ENCODE measurements at places on chromosomes 13 and 19. TPM values are rescaled to one million over a fixed set of nuclear protein-coding genes. Genes with fewer than 3 reads are reported as not detected.

- H3K27ac ChIP-seq = no peak overlapping the region
- peaks cover 46% of the 10 kb centered on the region for H3K36me3 ChIP-seq
- peaks cover 6% of the 10 kb centered on the region for H3K27me3 ChIP-seq
- DNase-seq = no peak
- peaks cover 11% of the 10 kb centered on the region for H3K4me1 ChIP-seq
- H3K4me3 ChIP-seq = no peak overlapping the region
Measured at GRCh38 chr19:49887037-49887664, 9.5 kb downstream of the IL4I1 start.

ICAM3 gene
- 2.9 TPM for total RNA-seq

GRCh38 chr13:78022164-78022877 lies 103.7 kb upstream of the EDNRB start:
- H3K27ac ChIP-seq = no peak overlapping the region
- no peaks in the 10 kb centered on the region for H3K36me3 ChIP-seq
- no peaks in the 10 kb centered on the region for H3K27me3 ChIP-seq

DNA sequence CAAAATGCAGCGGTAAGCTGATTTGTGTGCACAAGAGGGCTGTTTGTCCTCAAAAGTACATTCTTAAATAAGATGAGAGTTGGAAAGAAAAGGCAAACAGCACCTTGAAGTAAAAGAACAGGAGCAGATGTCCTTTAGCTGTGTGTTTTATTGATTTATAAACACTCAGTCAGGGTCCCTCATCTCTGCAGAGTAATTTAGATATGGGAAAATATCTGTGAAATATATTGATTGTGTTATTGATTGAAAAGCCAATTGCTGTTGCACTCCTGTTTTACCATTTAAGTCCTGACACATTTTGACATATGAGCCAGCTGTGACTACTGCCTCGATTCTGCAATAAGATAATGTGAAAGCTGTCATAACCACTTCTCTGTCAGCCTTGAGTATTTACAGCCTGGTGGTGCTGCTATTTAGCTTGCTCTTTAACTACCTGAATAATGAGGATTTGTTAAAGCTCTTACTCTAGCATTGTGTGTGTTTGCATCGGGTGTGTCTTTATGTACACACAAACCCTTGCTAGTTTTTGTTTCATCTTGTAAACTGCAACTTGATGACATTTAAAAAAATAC lies 550.1 kb downstream of the DACH1 start:
- no peaks in the 10 kb centered on the region for H3K27me3 ChIP-seq
- no peak for DNase-seq
- H3K4me1 ChIP-seq = no peaks in the 10 kb centered on the region
- no peak overlapping the region for H3K27ac ChIP-seq
- no peaks in the 10 kb centered on the region for H3K36me3 ChIP-seq
